Osteocyte (in vitro differentiated cells): ENCODE measurements at places on chromosomes 5 and 9. TPM values are rescaled to one million over a fixed set of nuclear protein-coding genes. Genes with fewer than 3 reads are reported as not detected.

- no peak overlapping the region for H3K4me3 ChIP-seq
- DNase-seq: no peak
- H3K27me3 ChIP-seq: peaks cover 16% of the 10 kb centered on the region
- no peaks in the 10 kb centered on the region for H3K36me3 ChIP-seq
These were observed 22.3 kb upstream of the CNOT6 start for GRCh38 chr5:180471866-180472265.

DNA sequence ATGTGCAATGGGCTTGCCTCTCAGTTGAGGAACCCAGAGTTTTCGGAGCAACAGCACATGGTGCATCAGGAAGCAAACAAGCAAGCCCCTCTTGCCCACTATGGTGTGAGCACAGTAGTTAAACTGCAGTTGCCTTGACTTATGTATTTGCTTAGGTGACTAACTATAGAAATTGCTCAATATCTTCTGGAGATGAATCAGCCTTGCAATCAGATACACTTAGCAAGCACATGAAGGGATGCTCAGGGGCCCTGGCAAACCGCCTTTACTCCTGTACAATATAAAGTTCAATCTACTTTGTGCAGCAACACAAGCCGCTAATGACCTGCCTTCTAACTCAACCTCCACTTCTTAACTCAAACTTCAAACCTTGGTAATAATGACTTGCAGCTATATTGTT is 581.7 kb upstream of the RIOK2 start:
- no peaks in the 10 kb centered on the region for H3K4me1 ChIP-seq
- no peak overlapping the region for H3K27ac ChIP-seq
- H3K36me3 ChIP-seq: peaks cover 2% of the 10 kb centered on the region
- DNase-seq: no peak
- no peak overlapping the region for H3K4me3 ChIP-seq

- H3K4me3 ChIP-seq: no peak overlapping the region
- H3K36me3 ChIP-seq: no peaks in the 10 kb centered on the region
- no peaks in the 10 kb centered on the region for H3K27me3 ChIP-seq
- no peaks in the 10 kb centered on the region for H3K4me1 ChIP-seq
These were observed 349.1 kb downstream of the CTNND2 start for GRCh38 chr5:11555171-11555570.

- H3K4me3 ChIP-seq: no peak overlapping the region
- peaks cover 7% of the 10 kb centered on the region for H3K27me3 ChIP-seq
- no peaks in the 10 kb centered on the region for H3K36me3 ChIP-seq
These were observed 501.0 kb downstream of the GADD45G start for GRCh38 chr9:90105773-90106172.

DNA sequence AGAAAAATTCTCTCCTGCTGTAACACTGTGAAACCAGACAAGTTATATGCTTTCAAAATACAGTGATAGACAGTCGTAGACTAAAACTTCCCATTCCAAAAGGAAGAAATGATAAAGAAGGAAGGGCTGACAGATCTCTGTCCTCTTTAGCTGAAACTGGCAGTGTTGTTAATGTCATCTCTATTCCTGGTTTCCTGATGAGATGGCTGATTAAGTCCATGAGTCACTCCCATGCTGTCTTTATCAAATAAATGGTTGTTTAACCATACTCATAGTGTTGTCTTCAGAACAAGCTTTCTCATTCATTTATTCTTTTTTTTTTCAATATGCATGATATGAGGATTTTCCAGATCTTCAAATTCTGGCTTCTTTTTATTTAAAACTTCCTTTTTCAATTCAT is 952.2 kb upstream of the WWC1 start:
- H3K4me3 ChIP-seq: no peak overlapping the region
- no peak for DNase-seq
- H3K27me3 ChIP-seq: peaks cover 36% of the 10 kb centered on the region
- H3K4me1 ChIP-seq: no peaks in the 10 kb centered on the region
- no peak overlapping the region for H3K27ac ChIP-seq
- no peaks in the 10 kb centered on the region for H3K36me3 ChIP-seq

- peaks cover 8% of the 10 kb centered on the region for H3K36me3 ChIP-seq
- peaks cover 28% of the 10 kb centered on the region for H3K4me1 ChIP-seq
- H3K4me3 ChIP-seq: no peak overlapping the region
These were observed 17.5 kb downstream of the GOLPH3 start for GRCh38 chr5:32156635-32157034.

DNA sequence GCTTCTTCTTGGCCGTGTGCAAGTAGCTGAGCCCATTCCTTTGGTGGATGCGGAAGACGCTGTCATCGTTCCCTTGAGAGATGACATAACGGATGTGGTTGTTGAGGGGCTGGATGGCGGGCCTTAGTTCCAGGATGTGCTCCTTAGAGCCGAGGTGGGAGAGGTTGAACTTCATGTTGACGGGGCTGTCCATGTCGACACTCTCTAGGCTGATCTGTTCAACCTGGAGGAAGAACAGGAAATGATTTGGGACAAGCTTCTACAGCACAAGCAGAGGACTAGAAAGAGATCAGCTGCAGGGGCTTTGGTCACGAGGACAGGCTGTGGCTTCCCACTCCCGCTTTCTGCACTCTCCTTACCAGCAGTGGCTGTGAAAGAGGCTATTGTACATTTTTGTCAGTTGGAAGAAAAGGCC is 176.0 kb downstream of the SLC12A2 start:
- H3K36me3 ChIP-seq: peaks cover 83% of the 10 kb centered on the region
- no peak for DNase-seq
- H3K4me1 ChIP-seq: peaks cover 28% of the 10 kb centered on the region
- H3K4me3 ChIP-seq: no peak overlapping the region
- no peaks in the 10 kb centered on the region for H3K27me3 ChIP-seq
- H3K27ac ChIP-seq: no peak overlapping the region

GRCh38 chr5:179122411-179123108 is 62.4 kb downstream of the ZNF354C start:
- H3K27me3 ChIP-seq: no peaks in the 10 kb centered on the region
- peak; percentile 82 for DNase-seq
- H3K4me1 ChIP-seq: no peaks in the 10 kb centered on the region
- no peak overlapping the region for H3K4me3 ChIP-seq
- H3K36me3 ChIP-seq: peaks cover 6% of the 10 kb centered on the region
- H3K27ac ChIP-seq: no peak overlapping the region

- H3K27me3 ChIP-seq: peaks cover 8% of the 10 kb centered on the region
- peaks cover 19% of the 10 kb centered on the region for H3K4me1 ChIP-seq
- no peak overlapping the region for H3K4me3 ChIP-seq
These were observed 210.6 kb downstream of the GOLPH3 start for GRCh38 chr5:31963358-31964006.

DNA sequence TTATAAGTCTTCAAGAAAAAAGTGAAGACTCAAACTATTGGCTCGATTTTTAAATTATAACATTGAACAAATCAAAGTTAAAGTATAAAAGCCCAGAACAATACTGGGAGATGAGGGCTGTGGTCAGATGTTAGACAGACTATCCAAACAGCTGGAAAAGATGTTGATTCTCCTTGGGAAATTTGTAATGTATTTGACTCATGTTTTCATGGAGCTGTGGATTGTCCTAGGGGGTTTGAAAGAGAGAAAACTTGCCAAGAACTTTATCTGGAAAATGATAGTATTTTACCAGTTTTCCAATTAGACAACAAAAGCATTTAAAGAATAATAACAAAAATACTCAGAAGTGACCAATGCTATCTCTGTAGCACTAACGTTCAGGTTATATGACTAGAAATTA is 339.2 kb downstream of the ARL15 start:
- H3K27me3 ChIP-seq: no peaks in the 10 kb centered on the region
- H3K36me3 ChIP-seq: no peaks in the 10 kb centered on the region
- H3K4me1 ChIP-seq: peaks cover 4% of the 10 kb centered on the region
- no peak overlapping the region for H3K27ac ChIP-seq

GRCh38 chr5:79936002-79936645 is 54.9 kb downstream of the MTX3 start:
- no peaks in the 10 kb centered on the region for H3K27me3 ChIP-seq
- H3K4me3 ChIP-seq: no peak overlapping the region
- no peaks in the 10 kb centered on the region for H3K36me3 ChIP-seq
- no peak overlapping the region for H3K27ac ChIP-seq
- DNase-seq: no peak

- H3K4me1 ChIP-seq: peaks cover 28% of the 10 kb centered on the region
- peak overlapping the region; percentile 13 for H3K27ac ChIP-seq
- no peak overlapping the region for H3K4me3 ChIP-seq
- DNase-seq: no peak
- no peaks in the 10 kb centered on the region for H3K36me3 ChIP-seq
- no peaks in the 10 kb centered on the region for H3K27me3 ChIP-seq
These were observed 585.7 kb downstream of the ACTL7B start for GRCh38 chr9:108270051-108270450.

GRCh38 chr9:87062746-87063145 is 115.4 kb upstream of the GAS1 start:
- H3K4me3 ChIP-seq: no peak overlapping the region
- no peaks in the 10 kb centered on the region for H3K27me3 ChIP-seq
- no peaks in the 10 kb centered on the region for H3K36me3 ChIP-seq
- peaks cover 40% of the 10 kb centered on the region for H3K4me1 ChIP-seq

DNA sequence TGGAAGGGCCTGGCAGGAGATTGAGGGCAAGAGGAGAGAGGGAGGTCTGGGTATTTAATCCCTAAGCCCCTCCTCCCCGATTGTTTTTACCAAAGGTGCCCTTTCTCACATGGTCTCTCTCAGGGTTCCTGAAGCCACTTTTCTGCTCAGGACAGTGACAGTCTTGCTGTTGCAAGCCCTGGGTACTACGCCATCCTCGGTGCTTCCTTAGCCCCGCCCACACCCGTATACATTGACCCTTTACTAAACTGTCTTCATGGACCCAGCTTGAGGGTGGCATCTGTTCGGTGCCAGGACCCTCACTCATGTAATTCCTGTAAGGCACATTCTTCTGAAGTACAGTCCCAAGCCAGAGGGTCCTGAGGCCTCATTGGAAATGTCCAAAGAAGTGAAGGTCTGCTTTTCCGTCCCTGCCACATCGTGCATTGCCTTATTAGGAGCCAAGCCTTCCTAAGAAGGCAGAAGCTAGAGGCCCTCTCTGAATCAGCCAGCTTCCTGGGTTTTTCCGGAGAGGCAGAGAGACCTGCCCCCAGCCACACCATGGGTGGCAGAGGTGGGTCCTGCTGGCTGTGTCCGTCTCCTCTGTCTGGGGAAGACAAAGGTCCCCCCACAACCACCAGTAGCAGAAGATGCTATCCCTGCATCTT is 1.9 kb upstream of the SH3PXD2B start:
- no peak for DNase-seq
- H3K4me1 ChIP-seq: peaks cover 38% of the 10 kb centered on the region
- H3K4me3 ChIP-seq: no peak overlapping the region

- peaks cover 18% of the 10 kb centered on the region for H3K4me1 ChIP-seq
- no peaks in the 10 kb centered on the region for H3K27me3 ChIP-seq
- H3K27ac ChIP-seq: no peak overlapping the region
- DNase-seq: no peak
These were observed 51.9 kb upstream of the ZSWIM6 start for GRCh38 chr5:61280205-61280604.

- DNase-seq: no peak
- no peaks in the 10 kb centered on the region for H3K36me3 ChIP-seq
- no peak overlapping the region for H3K4me3 ChIP-seq
- no peaks in the 10 kb centered on the region for H3K4me1 ChIP-seq
These were observed 278.8 kb downstream of the FSTL4 start for GRCh38 chr5:133333326-133334150.

GRCh38 chr5:168807287-168807686 is 228.1 kb upstream of the PANK3 start:
- H3K4me1 ChIP-seq: no peaks in the 10 kb centered on the region
- H3K4me3 ChIP-seq: no peak overlapping the region
- H3K36me3 ChIP-seq: peaks cover 4% of the 10 kb centered on the region
- DNase-seq: no peak
- no peak overlapping the region for H3K27ac ChIP-seq
- H3K27me3 ChIP-seq: no peaks in the 10 kb centered on the region

LCN1 gene
- total RNA-seq: not detected in 2 replicates

DRD1 gene
- not detected in 2 replicates for total RNA-seq

UGT3A1 gene
- not detected in 2 replicates for total RNA-seq

MYOT gene
- total RNA-seq: not detected in 2 replicates

SPINK7 gene
- not detected in 2 replicates for total RNA-seq

FST gene
- 10.5 and 14.1 TPM in 2 replicates for total RNA-seq
